ENCODE measurements at places on chromosomes 5 and 9.
A peak's percentile ranks its signal among the peaks of the same experiment; 100 is the strongest.

GRCh38 chr5:149433524-149434131 lies 54.5 kb upstream of the IL17B start:
- DNase-seq, result no peak

GRCh38 chr5:116428413-116428812 lies 146.2 kb downstream of the SEMA6A start:
- no peak for DNase-seq

DNA sequence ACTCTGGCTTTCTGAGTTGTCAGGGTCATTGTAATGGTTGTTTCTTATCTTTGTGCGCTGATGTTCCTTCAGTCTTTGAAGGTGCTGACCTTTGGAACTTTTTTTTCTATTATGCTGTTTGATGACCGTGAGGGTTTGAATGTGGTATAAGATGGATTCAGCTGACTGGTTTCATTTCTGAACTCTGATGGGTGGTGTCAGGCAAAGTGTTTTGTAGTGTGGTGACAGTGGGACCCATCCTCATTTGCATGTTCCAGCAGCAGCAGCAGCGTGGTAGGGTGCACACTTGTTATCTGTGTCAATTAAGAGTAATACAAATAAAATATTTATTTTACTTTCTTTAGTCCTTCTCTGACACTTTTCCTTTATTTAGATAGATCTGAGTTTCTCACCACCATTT lies 227.7 kb upstream of the PRR16 start:
- no peak for DNase-seq

DNA sequence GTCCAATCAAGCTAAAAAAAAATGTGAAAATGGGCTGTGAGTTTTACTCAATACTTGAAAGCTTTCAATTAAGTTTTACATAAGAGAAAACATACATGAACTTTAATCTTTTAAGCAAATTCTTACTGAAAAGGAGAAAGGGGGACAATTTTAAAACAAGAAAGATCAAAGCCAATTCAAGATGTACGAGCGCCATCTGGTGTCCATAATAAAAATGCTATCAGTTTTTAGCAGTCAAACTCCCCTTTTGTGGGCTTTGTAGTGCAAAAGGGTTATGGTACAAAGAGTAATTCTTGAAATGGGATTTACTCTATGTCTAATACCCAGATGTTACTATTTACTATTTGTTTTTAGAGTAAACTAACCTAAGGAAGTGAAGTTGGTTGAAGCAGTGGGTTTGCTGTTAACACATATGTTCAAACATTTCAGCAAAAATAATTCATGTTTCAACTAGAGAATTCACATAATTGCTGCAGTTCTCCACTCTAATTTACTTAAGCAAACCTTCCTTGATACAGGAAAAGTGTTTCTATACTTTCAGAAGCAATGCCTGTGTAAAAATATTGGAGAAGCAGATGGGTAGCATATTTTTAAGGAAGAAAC lies 228.2 kb upstream of the TYRP1 start:
- no peak for DNase-seq

DNA sequence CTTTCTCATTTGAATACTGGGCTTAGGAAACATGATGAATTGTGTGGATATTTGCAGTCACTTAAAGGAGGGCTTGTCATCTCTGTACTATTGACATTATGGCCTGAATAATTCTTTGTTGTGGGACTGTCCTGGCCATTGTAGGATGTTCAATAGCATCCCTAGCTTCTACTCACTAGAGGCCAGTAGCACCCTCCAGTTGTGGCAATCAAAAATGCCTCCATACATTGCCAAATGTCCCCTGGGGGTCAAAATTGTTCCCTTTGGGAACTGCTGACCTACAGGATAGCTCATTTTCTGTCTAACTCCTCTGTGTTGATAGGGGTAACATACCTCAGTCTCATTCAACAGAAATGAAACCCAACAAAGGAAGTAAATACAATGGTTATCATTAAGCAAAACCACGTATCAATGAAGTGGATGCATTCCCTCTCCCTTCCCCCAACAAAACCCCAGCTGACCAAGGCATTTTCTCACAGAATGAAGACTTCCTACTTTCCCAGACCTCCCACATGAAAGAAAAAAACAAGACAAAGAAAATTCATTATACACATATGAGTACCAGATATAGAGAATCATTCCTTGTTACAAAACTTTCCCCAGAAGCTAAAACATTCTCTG lies 18.1 kb downstream of the FYB1 start:
- no peak for DNase-seq

DNA sequence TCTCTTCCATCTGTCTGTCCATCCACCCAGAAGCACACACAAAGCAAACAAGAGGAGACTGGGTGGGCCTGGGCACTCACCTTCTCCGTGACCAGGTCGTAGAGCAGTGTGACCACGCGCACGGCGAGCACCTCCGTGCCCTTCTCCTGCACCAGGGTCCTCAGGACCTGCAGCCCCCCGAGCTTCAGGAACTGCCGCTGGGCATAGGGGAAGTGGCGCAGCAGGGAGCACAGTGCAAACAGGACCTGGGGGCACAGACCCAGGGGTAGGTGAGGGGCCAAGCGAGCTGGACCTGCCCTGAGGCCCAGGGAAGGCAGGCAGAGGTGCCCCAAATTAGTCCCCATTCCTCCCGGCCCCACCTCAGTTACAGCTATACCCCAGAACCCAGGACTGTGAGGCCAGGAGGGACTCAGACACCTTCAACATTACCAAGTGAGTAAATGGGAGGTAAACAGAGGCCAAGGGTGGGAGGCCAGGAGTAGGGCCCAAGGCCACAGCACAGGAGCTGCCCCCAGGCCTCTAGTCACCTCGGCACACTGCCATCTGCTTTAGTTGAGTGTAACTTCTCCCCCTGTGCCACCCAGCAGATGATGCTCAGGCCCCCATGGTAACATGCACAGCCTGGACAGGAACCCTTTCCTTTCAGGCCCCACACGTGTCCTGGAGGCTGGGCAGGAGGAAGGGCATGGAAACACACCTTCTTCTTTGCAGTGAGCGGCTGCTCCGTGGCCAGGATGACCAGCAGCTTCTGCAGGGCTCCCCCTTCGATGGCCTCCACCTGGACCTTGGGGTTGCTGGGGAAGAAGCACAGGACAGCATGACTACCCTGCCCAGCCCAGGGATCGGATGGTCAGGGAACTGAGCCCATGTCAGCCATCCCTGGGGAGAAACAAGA lies 76.2 kb upstream of the LRRTM2 start:
- no peak for DNase-seq

DNA sequence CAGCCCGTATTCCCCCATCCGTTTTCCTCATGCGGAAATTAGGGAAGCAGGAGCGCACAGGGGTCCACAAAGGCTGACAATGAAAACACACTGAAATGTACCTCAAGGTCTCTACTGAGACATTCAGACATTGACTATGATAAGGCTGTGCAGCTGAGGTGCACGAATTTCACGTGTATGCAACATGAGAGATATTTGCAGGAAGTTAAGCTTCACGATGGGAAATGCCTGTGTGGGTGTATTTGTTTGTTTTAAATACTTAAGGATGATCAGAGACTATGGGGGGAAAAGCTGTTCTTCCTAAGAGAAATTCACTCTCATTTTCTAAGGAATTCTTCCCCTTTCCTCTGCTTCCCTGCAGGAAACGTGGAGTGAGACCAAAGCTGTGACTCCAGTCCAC lies 2.6 kb upstream of the SPATA31E1 start:
- DNase-seq, result no peak

- DNase-seq, result no peak
Measured at GRCh38 chr9:19116107-19116790, 11.0 kb downstream of the PLIN2 start.

- DNase-seq, result no peak
Measured at GRCh38 chr9:75147638-75148037, 59.3 kb downstream of the OSTF1 start.

DNA sequence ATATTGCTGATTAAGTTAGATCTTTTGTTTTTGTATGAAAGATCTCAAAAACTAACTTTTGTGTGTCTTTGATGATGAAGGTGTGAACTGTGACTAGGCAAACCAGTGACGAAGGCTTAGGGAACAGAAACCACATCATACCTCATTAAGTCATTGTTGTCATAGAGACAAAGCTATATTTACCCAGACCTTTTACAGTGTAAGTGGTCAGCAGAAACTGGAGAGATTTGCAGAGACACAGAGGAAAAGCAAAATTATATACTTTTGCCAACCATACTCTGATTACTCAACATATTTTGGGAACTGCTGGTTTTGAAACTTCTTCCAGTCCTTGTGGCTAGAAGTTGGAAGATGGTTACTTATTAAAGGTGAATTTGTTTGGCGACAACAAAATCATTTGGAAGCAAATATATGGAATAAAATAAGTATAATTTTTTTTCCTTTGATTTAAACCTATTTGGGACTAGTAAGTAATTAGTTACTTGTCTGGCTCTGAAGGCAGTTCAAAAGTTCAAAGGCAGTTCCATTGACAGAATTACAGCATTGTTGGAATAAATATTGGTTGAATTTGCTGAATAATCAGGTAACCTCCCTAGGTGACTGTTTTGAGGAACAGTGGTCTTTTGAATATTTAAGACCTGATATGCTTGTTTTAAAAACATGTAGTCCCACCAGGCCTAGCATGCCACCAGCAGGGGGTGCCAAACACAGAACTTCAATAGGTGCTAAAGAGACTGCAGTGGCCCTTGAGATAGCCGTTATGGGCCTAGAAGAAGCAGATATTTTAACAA lies 103.8 kb downstream of the RPS23 start:
- peak; percentile 4 for DNase-seq

- DNase-seq, result no peak
Measured at GRCh38 chr5:115571441-115571878, 26.9 kb upstream of the FEM1C start.

- no peak for DNase-seq
Measured at GRCh38 chr5:65478336-65478735, 3.4 kb downstream of the ADAMTS6 start.

- DNase-seq, result no peak
Measured at GRCh38 chr5:160555971-160556631, 134.4 kb downstream of the PTTG1 start.

- DNase-seq, result no peak
Measured at GRCh38 chr5:16590685-16591084, 26.1 kb downstream of the RETREG1 start.

DNA sequence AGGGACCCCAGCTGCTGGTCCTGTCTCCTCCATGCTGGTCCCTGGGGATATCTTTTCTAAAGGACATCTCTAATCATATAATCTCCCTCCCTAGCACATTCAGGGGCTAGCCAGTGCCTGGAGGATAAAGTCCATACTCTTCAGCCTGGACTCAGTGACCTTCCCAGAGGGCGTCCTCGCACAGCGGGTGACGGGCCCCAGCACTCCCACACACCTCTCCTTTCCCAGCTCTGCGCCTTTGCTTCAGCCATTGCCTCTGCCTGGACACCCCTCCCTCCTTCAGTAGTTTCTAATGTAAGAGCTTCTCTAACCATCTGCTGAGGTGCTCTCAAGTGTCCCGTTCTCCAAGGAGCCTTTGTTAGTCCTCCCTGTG lies 15.2 kb upstream of the TNIP1 start:
- DNase-seq, result no peak

DNA sequence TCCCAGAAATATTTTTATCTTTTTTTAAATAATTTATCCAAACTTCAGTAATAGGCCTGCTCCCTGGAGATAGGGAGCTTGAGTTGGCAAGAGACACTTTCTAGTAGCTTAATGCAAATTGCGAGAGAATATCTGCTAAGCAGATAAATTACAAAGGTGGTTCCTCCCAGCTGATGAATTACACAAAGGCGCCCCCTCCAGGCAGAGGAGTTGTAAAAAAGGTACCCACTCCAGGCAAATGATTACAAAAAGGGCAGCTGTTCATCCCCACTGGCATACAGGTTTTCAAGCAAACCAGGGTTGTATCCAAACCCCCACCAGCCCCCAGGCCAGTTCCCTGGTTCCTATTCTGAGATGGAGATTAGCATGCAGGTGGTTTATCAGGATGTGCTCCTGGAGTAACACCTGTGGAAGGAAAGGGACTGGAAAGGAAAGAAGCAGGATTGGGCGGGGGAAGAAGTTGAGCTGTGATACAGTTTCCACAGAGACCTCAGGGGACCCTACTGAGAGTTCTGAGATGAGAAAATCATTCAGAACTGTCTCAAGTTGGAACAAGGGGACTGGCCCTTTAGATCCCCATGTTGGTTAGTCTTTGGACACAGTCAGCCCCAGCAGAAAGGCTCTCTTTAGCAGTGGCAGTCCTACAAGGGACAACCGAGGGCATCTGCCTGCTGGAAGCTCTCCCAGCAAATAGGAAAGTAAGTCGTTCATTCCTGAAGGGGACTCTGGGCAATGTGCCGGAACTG lies 25.5 kb downstream of the ESM1 start:
- DNase-seq, result no peak

DNA sequence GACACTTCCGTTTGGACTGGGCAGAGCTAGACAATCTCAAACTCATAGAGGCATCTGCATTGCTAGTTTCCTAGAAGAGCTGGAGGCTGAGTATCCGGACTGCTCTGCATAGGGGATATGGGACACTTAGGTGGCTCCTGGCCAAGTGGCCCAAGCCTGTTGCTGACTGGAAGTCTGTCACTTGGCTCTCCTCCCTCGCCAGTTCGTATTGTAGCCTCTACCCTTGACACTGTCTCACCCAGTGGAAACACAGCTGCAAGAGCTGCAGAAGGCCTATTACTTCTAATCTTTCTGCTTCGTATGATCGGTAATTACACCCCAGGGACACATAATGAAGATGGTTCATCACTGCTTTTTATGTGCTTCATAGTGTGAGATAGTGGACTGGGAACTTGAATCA lies 34.7 kb downstream of the ITGA1 start:
- DNase-seq, result no peak

- no peak for DNase-seq
Measured at GRCh38 chr5:58088941-58089340, 370.9 kb downstream of the PLK2 start.

GRCh38 chr9:128166169-128166568 lies 6.1 kb downstream of the BBLN start:
- no peak for DNase-seq

DNA sequence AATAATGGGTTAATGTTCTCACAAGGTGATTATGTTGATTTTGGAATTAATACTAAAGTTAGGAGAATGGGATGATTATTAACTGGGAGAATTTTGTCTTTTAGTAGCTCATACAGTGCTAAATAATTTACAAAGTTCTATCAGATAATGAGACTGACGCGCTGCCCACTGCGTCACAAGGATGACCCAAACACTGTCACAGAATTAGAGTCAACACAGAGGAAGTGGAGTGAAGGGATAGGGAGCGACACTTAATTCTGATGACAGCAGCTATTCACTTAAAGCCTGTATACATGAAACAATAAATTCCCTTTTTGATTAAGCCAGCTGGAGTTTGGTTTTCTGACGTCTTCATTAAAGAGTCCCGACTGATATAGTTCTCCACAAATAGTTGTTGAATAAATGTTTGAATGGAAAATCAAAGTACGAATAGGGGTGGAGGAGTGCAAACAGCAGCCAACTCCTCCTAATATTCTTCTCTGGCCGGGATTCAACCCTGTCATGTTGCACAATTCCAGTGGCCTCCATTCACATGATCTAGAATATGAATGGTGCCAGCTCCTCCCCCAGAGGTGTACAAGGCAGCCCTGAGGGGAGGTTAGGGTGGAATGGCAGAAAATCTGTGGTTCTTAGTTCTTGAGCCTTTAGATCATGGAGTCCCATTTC lies 140.3 kb downstream of the PCSK1 start:
- DNase-seq, result no peak

- DNase-seq, result no peak
Measured at GRCh38 chr5:78132507-78132906, 162.0 kb downstream of the AP3B1 start.

All from T-helper 22 cell (primary cell).